GM23338 (cell line): ENCODE measurements at places on chromosomes 3 and 15. TPM values are rescaled to one million over a fixed set of nuclear protein-coding genes. Genes with fewer than 3 reads are reported as not detected.

CFAP91 gene
- 3.7 and 4.9 TPM in 2 replicates for total RNA-seq

ARIH2 gene
- total RNA-seq = 83.0 and 118 TPM in 2 replicates

ZBTB38 gene
- 11.5 and 12.4 TPM in 2 replicates for total RNA-seq

DOCK3 gene
- 5.6 and 6.1 TPM in 2 replicates for total RNA-seq

SLC25A20 gene
- 4.3 and 4.4 TPM in 2 replicates for total RNA-seq

- DNase-seq = no peak
These were observed 5.2 kb downstream of the EXOSC7 start for GRCh38 chr3:44981220-44981619.

- peak; percentile 74 for DNase-seq
These were observed 87.3 kb upstream of the C15orf61 start for GRCh38 chr15:67433495-67434099.

- DNase-seq = no peak
These were observed 24.2 kb upstream of the MBNL1 start for GRCh38 chr3:152244517-152244888.

- no peak for DNase-seq
These were observed 315.2 kb downstream of the RORA start for GRCh38 chr15:60913900-60914299.

DNA sequence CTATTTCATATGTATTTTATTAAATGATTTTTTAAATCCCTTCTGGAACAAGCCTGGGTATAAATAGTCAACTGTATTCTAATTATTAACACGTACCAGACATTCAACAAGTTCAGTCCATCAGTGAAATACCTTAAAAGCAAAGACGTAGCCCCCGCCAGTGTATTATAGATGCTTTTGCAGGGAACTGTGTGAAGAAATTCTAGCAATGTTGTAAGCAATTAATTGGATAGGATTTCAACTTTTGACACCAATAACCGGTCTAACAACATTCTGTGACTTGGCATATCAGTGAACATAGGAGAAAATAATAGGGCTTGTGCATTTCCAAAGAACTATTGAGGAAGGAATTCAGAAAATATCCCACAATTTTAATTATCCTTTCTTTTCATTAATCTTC is 67.2 kb upstream of the TGFBR2 start:
- no peak for DNase-seq

GRCh38 chr15:57589754-57590153 is 1.9 kb upstream of the MYZAP start:
- no peak for DNase-seq

- no peak for DNase-seq
These were observed 88.2 kb upstream of the LMCD1 start for GRCh38 chr3:8413337-8413926.
